ENCODE measurements at places on chromosomes 4 and X.

- DNase-seq: no peak
These were observed 32.7 kb downstream of the NLGN3 start for GRCh38 chrX:71177327-71177726.

DNA sequence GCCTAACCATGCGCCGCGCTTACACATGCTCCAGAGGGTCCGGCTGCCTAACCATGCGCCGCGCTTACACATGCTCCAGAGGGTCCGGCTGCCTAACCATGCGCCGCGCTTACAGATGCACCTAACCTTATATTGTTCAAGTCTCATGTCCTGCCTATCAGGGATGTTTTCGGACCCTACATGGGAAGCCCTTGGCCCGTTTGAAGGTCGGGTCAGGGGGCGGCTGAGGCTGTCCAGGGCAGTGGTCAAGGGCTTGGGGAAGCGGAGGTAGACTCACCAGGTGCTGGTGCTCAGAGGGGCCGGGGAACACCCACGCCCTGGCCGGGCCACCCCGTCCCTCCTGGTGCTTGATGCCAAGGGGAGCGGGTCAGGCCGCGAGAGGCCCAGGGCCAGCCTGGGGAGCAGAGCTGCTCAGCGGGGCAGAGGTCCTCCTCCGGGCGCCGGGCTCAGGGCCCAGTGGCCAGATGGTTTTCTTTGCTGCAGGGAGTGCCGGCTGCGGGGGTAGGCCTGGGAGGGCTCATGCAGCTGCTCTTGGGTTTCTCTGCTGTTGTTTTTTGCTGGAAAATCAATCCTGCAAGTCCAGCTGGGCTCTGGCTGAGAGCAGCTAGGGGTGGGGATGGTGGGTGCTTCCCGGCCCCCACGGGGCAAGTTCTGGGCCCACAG is 35.4 kb upstream of the SPON2 start:
- no peak for DNase-seq

GRCh38 chr4:41061482-41062185 is 152.7 kb downstream of the APBB2 start:
- no peak for DNase-seq

- no peak for DNase-seq
These were observed 179.4 kb downstream of the RAPGEF2 start for GRCh38 chr4:159282329-159282728.

DNA sequence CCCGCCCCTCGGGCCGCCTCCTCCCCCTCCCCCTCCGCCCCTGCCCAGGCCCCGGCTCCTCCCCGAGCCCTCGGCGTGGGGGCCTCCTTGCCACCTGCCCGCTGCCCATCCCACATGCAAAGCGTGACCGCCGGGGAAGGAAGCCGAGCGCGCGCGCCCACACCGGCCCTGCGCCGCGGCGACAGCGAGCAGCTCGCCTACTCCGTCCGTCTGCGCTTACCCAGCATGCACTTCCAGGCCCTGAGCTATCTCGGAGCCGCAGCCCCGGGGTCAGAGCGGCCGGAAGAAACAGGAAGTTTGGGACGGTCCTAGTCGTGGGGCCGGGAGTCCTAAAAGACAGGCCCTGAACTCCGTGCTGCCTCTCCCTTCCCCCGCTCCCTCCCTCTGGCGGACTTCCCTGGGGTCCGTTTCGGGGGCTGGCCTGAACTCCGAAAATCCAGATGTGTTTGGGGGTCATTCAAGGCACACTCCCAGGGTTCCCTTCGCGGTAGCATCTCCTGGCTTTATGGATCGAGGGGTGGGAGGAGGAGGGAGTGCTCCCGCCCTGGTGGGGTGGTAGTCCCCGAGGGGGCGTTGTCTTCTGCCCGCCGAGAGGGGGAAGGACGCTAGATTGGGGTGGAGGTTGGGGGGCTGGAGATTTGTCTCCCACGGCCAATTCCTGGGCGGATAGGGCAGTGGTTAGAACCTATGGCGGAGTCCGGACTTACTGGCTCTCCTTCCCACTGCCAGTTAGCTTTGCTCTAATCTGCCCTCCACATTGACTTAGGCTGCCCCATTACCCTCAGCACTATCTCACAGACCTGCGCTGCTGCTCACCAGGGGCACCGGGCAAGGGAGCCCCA is 25.0 kb upstream of the BCORL1 start:
- no peak for DNase-seq

DNA sequence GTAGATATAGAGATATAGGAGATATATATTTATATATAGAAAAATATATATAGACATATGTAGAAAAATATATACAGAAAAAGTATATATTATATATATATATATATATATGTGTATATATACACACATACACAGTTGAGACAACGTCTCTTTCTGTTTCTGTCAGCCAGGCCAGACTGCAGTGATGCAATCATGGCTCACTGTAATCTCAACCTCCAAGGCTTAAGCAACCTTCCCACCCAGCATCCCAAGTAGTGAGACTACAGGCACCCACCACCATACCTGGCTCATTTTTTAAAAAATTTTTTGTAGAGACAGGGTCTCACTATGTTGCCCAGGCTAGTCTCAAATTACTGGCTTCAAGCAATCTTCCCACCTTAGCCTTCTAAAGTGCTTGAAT is 426.3 kb downstream of the GPM6A start:
- no peak for DNase-seq

DNA sequence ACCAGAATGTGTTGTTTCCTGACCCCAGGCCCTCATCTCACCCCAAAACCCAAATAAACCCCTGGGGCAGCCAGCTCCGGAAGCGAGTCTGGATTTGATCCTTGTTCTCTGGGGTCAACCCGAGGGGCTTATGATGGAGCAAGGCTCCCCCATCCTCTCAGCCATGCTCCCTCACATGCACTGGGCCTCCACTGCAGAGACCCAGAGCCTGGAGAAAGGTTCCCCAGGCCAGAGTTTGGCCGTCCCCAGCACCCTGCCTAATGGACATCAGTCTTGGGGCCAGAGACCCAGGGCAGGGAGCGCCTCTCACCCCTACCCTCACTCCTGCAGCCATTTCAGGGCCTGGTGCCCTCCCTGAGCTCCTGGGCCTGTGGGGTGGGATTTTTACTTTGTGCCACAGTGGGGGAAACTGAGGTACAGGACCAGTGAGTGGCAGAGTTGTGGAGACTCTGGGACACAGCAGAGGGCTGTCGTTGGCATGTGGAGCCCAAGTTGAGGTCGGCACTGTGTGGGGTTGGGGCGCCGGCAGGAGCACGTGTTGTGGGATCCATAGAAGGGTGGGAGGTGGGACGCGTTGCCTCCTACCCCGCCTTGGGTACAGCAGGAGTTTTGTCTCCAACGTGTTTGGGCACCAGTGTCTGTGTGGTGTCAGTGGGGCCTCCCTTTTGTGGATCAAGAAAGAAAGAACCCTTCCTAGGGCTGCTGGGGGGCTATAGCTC is 3.6 kb downstream of the FGFR3 start:
- DNase-seq: no peak

DNA sequence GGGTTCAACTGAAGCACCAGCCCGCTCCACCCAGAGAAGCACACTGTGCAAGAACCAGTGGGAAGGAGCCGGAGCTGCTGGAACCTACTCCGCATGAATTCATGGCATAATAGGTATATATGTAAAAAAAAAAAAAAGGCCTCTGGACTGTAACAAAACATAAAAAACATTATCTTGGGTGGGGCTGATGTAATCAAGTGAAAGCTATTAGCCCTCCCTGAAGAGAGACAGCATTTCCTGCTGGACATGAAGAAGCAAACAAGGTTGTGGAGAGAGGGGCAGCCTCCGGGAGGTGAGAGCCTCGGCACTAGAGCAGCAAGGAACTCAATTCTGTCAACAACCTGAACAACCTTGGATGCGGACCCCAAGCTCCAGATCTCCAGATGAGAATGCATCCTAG is 50.7 kb downstream of the PLAC1 start:
- no peak for DNase-seq

DNA sequence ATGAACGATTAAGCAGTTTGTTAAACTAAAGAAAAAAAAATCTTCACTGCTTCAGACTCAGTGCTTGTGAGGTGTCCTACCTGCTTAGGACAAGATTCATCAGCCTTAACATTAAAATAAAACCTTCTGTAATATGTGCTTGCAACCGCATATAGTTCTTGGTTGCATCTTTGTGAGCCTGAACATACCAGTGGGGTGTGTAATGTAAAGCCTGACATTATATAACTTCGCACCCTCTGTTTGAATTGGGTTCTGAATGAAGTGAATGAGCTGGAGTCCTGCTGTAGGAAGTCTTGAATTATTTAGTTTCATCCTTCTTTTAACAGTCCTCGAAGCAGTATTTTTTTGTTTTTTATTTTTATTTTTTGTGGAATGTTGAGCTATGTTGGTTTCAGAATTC is 3.1 kb downstream of the KDM6A start:
- no peak for DNase-seq

DNA sequence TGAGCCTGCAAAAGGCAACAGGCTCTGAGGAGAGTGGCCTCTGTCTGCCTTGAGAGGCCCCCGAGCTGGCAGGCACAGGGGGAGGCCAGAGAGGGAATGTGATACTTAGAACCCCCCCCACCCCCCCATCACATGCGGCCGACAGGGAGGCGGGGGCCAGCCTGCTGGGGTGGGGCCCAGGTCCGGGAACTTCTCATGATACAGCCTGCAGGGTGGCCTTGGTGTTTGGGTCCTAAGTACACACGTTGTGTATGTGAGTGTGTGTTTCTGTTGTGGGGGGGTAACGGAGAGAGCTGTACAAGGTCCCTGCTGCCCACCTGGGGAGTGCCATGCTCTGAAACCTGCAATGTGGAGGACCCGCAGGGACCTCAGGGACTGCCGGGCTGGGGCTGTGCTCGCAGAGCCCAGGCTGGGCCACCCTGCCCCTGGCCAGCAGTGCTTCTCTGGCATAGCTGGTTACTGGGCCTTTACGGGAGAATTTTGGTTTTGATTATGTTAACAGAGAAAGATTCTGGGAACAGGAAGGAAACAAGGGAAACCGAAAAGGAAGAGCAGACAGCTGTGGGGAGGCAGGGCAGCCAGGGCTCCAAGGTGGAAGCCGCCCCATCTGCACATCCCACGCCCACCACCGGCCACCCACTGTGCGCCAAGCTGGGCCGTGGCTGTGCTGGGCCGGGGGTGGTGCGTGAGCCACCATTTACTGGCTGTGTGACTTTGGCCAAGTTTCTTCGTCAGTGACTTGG is 19.9 kb downstream of the SH3BP2 start:
- no peak for DNase-seq

DNA sequence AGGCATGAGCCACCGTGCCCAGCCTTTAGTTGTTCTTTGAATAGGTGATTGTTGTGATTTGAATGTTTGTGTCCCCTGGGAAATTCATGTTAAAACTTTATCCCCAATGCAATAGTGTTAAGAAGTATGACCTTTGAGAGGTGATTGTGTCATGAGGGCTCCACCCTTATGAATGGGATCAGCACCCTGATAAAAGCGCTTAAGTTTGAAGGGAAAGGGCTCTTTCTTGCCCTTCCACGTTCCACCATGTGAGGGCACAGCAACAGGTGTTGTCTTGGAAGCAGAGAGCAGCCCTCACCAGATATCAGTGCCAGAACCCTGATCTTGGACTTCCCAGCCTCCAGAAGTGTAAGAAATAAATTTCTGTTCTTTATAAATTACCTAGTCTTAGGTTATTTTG is 33.7 kb upstream of the RP2 start:
- DNase-seq: no peak

DNA sequence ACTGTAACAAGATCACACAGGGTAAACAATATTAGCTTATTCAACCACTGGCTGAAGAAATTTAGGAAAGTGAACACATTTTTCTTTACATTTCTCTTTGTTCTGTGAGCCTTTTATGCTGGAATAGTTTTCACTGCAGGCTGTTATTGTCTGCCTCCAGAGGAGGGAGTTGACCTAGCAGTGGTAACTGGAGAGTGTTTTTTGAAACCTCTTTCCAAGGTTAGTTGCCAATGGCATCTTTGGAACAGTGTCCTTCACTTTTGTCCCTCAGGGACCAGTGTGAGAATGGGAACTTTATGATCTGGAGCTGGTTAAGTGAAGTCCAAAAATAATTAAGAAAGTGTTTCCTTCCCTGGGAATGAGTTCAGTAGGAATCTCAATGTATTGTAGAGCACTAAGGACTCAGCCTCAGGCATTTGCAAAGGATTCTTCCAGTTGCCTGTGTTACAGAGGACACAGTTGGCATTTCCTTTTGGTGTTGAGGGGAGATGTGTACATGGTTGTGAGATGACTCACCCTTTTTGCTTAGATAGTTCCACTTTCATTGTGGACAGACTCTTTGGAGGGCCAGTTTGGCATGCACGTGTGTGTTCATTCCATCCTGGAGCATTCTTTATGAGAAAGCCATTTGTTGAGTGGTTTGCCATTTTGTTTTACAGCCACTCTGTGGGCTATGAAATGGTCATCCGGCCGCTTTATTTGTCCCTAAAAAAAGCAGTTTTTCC is 61.3 kb downstream of the AR start:
- no peak for DNase-seq

DNA sequence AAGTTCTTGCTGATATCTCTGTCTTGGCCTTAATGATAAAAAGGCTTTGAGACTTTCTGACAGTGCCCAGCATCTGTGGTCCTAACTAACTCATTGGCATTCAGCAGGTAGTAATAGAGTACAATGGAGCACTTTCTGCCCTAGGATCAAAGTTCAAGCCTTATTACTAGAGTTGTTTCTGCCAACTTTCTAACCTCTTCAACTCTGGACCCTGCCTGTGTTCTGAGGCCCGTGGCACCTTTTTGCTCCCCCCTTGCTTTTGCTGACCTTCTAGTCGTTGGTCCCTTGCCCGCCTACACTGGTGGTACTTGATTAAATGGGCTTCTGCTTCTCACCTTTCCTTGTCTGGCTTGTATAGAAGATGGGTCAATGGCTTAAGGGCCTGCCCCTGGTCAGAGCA is 126.3 kb downstream of the PPARGC1A start:
- DNase-seq: no peak

GRCh38 chr4:42078184-42078801 is 74.2 kb downstream of the BEND4 start:
- DNase-seq: no peak

DNA sequence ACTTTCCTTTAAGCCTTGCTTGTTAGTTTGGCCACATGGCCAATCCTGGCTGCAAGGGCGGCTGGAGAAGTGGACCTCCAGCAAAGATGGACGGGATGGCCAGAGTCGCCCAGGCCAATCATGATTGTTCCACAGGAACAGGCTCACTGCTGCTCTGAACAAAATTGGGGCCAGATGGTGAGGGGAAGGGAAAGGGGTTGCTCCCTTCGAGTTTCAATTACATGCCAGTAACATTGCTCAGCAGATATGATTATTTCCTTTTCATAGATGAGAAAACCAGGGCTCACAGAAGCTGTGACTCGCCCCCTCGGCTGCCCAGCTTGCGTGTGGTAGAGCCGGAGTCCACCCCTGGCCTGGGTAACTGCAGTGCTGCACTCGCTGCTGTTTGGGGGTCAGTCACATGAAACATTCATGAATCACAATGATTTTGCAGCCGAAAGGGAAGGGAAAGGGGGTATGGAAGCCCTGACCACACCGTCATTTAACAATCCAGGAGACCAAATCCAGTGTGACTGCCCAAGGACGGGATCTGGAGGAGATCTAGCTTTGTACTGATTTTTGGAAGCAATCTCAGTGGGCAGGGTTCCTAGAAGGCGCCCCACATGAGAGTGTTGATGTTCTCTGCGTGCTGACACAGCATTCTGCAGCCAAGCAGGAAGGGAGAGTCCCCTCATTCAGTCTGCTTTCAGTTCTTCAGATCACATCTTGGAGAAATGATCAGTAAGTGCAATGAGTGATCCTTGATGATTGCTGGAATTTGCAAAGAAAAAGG is 77.3 kb upstream of the MSX1 start:
- DNase-seq: no peak

- DNase-seq: no peak
These were observed 51.3 kb upstream of the EXOC1L start for GRCh38 chr4:55768291-55768690.
